ENCODE measurements at places on chromosomes 4 and X.

DNA sequence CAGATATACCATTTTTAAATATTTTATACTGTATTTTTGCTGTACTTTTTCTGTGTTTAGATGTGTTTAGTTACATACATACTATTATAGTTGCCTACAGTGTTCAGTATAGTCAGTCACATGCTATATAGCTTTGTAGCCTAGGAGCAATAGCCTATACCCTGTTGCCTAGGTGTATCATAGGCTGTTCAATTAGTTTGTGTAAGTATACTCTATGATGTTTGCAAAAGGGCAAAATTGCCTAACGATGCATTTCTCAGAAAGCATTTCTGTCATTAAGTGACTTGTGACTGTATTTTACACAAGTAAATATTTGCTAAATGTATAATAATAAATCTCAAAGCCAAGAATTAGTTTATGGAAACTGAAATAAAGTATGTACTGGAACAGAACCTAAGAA, 9.5 kb downstream of the ETFDH start:
- peak; percentile 83 for DNase-seq

DNA sequence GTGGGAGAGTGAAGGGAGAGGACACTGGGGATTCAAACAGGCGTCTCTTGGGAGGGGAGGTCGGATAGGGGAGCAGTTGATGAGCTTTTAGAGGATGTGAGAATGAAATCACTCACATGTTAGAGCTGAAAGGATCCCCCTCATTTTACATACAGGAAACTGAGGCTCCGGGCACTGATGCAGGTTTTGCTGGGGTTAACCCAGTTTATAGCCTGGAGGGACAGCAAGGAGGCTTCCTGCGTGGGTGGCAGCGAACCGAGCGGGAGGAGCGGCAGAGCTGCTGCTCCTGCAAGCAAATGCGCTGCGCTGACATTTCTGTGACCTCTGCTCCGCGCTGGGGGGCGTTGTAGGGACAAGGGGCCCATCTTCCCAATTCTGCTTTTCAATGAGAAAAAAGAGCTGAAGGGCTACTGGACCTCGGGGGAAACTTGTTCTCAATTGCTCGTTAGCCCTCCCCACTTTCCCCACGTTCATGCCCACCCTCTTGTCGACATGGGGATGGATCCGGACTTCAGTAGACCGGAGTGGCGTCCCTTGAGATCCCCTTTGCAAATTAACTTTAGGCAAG, 1.2 kb upstream of the NEUROG2 start:
- DNase-seq: peak; percentile 40

GRCh38 chrX:152276277-152276676, 137.9 kb upstream of the MAGEA10 start:
- DNase-seq: no peak

- DNase-seq: no peak
Measured at GRCh38 chr4:165723051-165723795, 149.8 kb upstream of the TLL1 start.

GRCh38 chrX:38917954-38918353, 116.7 kb downstream of the MID1IP1 start:
- no peak for DNase-seq

DNA sequence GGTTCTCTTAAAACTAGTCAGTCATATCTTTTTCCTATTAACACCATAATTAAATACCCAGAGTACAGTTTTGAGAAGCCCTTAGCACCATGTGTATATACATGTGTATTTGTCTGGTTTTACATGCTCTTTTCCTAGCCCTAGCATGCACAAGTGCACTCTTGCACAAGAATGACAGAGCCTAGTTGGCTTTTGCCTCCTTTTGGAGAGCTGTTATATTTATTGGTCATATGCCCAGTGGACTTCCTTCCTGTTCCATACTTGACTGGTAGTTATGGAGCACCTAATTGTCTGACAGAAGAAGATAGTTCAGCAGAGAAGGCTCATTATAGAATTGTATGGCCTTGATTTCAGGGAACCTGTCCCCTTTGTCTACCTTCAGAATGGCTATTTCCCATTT, 155.6 kb downstream of the ARX start:
- no peak for DNase-seq

- no peak for DNase-seq
Measured at GRCh38 chr4:26192899-26193869, 127.6 kb upstream of the RBPJ start.

GRCh38 chrX:38278682-38279081, 48.6 kb downstream of the RPGR start:
- DNase-seq: no peak

GRCh38 chrX:41441934-41442823, 5.0 kb upstream of the NYX start:
- DNase-seq: peak; percentile 68

GRCh38 chrX:19739683-19740082, 147.7 kb downstream of the SH3KBP1 start:
- no peak for DNase-seq

- no peak for DNase-seq
Measured at GRCh38 chr4:138439143-138439581, 197.0 kb upstream of the SLC7A11 start.

GRCh38 chr4:15675356-15675755, 6.3 kb upstream of the FAM200B start:
- DNase-seq: no peak

GRCh38 chrX:74104356-74105015, 199.5 kb upstream of the ZCCHC13 start:
- no peak for DNase-seq

- no peak for DNase-seq
Measured at GRCh38 chr4:85744950-85745349, 270.0 kb downstream of the ARHGAP24 start.

- no peak for DNase-seq
Measured at GRCh38 chrX:29826742-29827141, 388.6 kb upstream of the MAGEB2 start.

- DNase-seq: no peak
Measured at GRCh38 chr4:47525154-47525819, 40.2 kb downstream of the ATP10D start.

DNA sequence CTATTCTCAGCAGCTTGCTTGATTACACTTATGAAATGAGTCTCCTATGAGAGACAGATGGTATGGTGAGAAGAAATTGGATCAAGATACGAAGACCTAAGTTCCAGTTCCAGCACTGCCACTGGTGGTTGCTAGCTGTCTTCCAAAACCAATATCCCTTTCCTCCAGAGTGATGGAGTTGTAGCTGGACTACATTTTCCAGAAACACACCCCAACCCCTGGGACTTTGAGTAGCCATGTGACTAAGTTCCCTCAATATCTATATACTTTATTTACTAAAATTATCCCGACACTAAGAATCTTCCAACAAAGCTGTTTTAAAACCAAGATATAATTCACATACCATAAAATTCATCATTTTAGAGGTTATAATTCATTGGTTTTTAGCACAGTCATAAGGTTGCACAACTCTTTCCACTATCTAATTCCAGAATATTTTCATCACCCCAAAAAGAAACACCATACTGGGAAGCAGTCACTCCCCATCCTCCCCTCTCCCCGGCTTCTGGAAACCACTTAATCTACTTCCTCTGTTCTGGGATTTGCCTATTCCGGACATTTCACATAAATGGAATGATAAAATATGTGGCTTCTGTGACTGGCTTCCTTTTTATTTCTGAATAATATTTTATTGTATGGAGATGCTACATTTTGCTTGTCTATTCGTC, 118.0 kb downstream of the MANBA start:
- no peak for DNase-seq

- DNase-seq: no peak
Measured at GRCh38 chrX:120357186-120357585, 4.7 kb upstream of the ATP1B4 start.

GRCh38 chr4:128869776-128870509, 60.4 kb downstream of the JADE1 start:
- DNase-seq: no peak

DNA sequence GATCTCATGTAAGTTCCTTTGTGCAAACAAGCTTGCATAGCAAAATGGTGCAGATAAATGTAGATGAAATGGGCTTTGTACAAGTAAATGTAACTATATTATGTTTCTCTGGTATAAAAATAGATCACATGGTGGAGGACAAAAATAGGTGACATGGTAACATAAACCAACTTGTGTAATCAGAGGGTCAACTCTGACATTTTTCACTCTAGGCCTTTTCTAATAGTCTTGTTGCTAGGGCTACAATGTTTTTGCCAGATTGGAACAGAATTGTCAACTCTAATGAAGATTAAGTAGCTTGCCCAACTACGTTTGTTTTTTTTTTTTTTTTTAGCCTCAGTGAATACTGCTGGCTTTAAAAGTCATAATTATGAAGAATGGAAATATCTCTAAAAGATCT, 11.5 kb downstream of the MAD2L1 start:
- no peak for DNase-seq

DNA sequence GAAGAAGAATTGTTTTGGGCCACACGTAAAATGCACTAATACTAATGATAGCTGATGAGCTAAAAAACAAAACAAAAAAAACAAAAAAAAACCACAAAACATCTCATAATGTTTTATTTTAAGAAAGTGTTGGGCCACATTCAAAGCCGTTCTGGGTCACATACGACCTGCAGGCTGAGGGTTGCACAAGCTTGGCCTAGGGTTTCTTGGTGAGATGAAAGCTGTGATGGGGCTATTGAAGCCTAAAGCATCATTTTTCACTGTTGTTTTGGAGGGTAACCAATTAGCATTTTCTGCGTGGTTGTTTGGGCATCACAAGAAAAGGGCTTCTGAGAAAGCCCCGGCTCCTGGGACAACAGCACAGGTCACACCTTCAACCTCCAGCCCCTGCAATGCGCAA, 42.5 kb upstream of the ZNF157 start:
- DNase-seq: no peak

DNA sequence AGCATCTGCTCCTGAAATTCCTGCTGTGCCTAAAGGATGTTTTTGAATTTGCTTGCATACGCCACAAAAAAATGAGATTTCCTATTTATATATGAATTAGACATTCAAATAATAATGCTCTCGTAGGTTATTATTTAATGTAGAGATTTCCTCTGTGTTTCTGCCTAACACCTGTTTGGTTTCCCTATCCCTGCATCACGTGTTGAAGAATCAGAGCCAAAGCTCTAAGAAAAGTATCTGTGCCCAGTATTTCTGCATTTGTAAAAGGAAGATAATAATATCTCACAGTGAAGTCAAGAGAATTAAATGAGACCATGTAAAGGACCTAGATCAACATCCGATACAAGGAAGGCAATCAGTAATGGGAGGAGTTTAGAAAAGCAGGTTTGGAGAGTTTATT, 179.5 kb downstream of the HNRNPD start:
- DNase-seq: no peak

DNA sequence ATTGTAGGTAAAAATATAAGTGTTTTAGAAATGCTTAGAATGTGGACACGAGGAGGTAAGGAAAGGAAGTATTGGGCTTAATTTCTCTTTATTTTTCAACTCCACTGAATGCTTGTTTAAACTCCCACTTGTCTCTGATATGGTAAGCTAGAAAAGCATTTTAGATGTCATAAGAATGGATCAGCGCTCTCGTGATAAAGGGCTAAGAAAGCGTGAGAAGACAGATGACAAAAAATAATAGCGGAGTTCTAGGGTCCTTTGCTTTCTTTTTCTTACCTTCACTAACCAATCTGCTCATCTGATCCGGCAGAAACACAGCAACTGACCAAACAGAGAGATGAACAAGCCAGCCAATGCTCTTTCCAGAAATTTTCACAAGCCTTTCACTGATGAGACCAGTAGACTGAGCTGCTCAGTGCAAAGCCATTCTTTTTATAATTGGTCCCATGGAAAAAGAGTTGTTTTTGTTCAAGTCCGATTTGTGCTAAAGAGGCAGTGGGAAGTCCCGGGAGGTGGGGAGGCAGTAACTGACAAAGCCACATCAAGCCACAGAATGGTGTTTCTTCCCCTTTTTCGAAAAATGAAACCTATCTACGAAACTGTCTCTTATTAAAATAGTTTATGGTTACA, at the start of gene TASL:
Gene TASL (minus strand): TSS at position 405 of the 630 bp plus-strand sequence. CDS start 17,411 bp downstream, outside the sequence.
- DNase-seq: no peak

GRCh38 chr4:136424052-136424451, 1108.2 kb downstream of the PCDH18 start:
- DNase-seq: no peak

DNA sequence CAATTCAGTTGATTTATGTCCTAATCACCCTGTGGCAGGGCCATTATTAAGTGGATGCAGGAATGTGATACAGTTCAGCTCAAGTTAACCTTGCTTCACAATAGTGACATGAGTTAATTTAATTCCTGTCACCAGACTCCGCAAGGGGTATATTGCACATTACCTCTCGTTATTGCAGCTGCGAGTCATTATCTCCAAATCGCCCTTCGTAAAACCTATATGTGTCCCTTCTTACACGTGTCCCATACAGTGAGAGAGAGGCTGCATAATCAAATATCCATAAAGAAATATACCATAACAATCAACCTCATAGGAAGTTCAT, 369.9 kb upstream of the ANXA10 start:
- no peak for DNase-seq

- DNase-seq: no peak
Measured at GRCh38 chrX:153582896-153583295, 16.0 kb downstream of the CCNQ start.

GRCh38 chrX:78748846-78749245, 1.3 kb downstream of the LPAR4 start:
- DNase-seq: no peak

GRCh38 chr4:31737419-31737818, 1017.2 kb downstream of the PCDH7 start:
- no peak for DNase-seq

GRCh38 chr4:82261084-82261483, 112.7 kb downstream of the HNRNPD start:
- DNase-seq: no peak

DNA sequence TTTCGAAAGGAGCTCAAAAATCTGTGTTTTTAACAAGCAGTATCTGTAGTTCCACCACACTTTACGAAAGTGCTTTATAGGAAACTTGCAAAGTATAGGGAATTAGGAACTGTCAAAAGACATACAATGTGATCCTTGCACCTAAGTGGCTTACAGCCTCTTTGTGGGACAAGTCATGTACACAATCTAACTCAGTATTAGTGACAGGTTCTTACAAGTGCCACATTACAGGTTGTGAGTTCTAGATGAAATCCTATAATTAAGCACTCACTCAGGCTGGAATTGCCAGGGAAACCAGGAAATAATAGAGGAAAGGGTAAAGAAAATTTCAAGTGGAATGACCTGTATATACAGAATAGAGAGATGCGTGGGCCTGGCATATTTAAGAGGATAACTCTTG, 567.3 kb upstream of the ATOH1 start:
- DNase-seq: no peak

DNA sequence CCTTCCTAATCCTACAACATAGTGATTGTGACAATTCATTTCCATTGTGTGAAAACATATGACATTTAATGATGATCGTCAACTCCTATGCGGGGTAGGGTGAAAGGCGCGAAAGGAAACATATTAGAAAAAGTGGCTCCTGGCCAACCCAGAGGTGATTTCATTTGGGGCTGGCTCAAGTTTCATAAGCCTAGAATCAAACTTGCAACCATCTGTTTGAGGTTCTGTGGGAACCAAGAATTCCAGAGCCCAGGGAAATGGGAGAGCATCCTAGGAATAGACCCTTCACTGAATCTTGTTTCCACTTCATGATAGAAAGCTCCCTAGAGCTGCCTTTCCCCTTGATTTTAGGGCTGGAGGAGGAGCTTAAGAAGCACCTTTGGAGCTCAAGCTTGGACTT, 101.3 kb upstream of the EGFL6 start:
- no peak for DNase-seq

Measured in NCI-H1930 (cell line).